ENCODE measurements at places on chromosomes 2 and 18.

GRCh38 chr2:109135359-109136197 is 6.6 kb downstream of the SH3RF3 start:
- DNase-seq = no peak

DNA sequence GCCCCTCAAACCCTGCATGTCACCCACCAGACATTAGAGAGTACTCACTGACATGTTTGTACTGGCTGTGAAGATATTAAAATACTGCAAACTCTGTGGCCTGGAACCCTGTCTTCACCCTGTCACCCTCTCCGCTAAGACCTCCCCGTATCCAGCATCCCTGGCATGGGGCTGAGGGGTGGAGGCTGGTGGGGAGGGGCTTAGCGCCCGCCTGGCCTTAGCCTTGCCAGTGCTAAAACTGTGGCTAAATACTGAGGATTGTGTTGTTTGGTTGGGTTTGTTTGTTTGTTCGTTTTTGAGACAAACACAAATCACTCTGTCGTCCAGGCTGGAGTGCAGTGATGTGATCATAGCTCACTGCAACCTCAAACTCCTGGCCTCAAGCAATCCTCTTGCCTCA is 1.8 kb downstream of the PSTPIP2 start:
- no peak for DNase-seq

GRCh38 chr2:111134055-111134454 is 13.3 kb downstream of the BCL2L11 start:
- DNase-seq = no peak

DNA sequence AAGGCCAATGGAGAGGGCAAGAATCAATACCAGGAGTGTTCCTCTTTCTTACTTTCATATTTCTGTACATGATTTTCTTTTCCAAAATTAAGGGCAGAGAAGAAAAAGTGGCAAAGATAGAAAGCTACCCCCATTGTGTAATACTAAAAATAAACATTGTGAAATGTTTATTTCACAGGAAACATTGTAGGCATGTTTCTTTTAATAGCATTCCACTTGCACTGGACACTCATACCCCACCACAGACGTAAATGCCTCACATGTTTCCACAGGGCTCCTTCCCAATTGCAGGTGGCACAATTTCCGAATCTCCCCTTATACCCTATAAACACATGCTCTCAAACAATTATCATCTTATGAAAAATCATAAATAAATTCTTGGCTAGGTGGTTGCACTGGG is 645.1 kb upstream of the SETBP1 start:
- DNase-seq = no peak

DNA sequence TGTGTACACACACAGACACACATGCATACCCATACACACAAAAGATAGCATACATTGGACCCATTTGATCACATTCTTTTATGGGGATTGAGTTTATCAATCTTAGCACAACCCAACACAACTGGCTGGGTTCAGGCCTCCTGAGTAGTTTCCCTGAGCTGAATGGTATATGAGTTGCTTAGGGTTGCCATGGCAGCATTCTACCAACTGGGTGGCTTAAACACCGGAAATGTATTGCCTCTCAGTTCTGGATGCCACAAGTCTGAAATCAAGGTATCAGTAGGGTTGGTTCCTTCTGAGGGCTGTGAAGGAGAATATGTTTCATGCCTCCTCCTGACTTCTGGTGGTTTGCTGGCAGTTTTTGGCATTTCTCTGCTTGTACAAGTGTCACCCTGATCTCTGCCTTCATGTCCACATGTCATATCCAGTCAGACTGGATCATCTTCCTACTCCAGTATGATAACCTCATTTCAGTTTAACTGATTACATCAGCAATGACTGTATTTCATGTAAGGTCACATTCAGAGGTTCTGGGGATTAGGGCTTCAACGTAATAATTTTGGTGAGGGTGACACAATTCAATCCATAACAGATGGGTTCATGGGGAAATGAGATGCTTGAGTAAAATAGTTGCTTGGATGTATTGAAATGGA is 212.7 kb downstream of the KCNE4 start:
- no peak for DNase-seq

GRCh38 chr18:1370552-1370951 is 465.9 kb downstream of the ADCYAP1 start:
- no peak for DNase-seq

DNA sequence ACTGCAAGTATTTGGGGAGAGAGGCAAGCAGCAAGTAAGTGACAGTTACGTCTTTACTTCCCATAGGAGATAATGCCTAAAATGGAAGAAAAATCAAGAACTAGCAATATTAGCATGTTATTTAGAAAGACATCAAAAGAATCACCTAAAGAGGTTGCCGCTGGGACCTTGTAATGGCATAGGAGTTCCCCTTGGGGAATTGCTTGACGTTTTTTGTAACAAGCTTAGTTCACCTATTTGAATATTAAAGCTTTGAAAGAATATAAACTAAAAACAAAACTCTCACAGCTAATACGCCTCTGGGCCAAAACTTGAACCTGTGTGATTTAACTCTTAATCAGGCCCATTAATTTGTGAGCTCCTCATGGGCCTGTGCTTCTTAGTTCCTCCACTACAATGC is 89.0 kb downstream of the AAK1 start:
- no peak for DNase-seq

GRCh38 chr2:137133225-137133624 is 367.9 kb downstream of the THSD7B start:
- DNase-seq = no peak

All from naive thymus-derived CD4-positive, alpha-beta T cell (primary cell).